ENCODE measurements at places on chromosomes 4 and X. TPM values are rescaled to one million over a fixed set of nuclear protein-coding genes. Genes with fewer than 3 reads are reported as not detected.

Gene RCHY1
- 40.7 TPM for total RNA-seq

Gene F11
- total RNA-seq, result 0.31 TPM

Gene THAP9
- 5.1 TPM for total RNA-seq

- H3K27ac ChIP-seq, result no peak overlapping the region
- no peaks in the 10 kb centered on the region for H3K4me1 ChIP-seq
- no peak for DNase-seq
- H3K36me3 ChIP-seq, result no peaks in the 10 kb centered on the region
Observed at GRCh38 chr4:1402021-1402515, 4.2 kb downstream of the NKX1-1 start.

GRCh38 chrX:50157545-50158135, 43.2 kb downstream of the AKAP4 start:
- H3K4me1 ChIP-seq, result no peaks in the 10 kb centered on the region
- no peak overlapping the region for H3K27ac ChIP-seq
- no peaks in the 10 kb centered on the region for H3K36me3 ChIP-seq
- H3K4me3 ChIP-seq, result no peak overlapping the region
- no peaks in the 10 kb centered on the region for H3K27me3 ChIP-seq

DNA sequence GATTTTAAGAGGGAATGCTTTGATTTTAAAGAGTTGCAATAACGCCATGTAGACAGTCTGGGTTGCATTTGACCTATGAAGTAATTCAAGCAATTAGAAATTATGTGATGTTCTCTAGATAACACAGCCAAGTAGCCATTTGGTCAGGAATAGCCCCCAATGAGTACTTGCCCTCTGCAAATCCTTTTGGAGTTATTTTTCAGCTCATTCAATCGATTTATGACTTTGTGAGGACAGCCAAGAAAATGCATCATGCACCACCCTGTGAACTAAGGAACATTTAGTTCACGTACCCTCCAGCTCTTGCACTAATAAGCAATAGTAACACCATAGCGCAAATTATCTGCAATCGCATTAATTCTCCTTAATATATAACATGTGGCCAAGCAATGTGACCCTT, 552.6 kb upstream of the INTU start:
- H3K4me3 ChIP-seq, result no peak overlapping the region
- H3K27me3 ChIP-seq, result no peaks in the 10 kb centered on the region
- H3K36me3 ChIP-seq, result no peaks in the 10 kb centered on the region
- no peaks in the 10 kb centered on the region for H3K4me1 ChIP-seq
- H3K27ac ChIP-seq, result no peak overlapping the region
- DNase-seq, result no peak

All from endothelial cell (in vitro differentiated cells).